ENCODE measurements at places on chromosomes 5 and 9.

DNA sequence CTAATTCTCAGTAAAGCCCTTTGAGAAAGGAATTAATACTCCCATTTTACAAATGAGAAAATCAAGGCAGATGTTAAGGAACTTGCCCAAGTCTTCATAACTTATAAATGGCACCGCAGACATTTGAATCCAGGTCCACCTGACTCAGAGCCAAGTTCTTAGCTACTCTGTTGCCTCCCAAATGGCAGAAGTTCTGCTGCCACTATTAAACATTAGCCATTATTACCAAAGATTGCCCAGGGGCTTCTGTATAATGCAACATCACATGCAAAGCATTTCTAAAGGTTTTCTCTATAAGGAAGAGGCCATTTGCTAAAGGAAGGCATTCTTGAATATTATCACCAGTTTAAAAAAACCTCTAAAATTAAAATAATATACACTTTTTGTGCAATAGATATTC, 28.3 kb downstream of the TPD52L3 start:
- DNase-seq, result no peak

- no peak for DNase-seq
Observed at GRCh38 chr9:92660266-92660665, 9.7 kb downstream of the IPPK start.

DNA sequence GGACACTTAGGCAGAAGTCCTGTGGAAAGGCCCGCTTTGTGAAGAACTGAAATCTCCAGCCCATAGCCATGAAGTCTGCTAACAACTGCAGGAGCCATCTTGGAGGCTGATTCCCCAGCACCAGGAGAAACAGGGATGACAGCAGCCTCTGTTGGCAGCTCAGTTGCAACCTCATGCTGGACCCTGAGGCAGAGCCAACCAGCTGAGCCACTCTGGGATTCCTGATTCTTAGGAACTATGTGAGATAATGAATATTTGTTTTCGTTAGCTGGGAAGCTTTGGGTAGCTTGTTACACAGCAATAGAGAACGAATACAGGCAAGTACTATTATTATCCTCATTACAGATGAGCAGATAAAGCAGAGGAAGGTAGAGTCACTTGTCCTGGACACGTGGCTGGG, 210.5 kb upstream of the ANKH start:
- DNase-seq, result no peak

DNA sequence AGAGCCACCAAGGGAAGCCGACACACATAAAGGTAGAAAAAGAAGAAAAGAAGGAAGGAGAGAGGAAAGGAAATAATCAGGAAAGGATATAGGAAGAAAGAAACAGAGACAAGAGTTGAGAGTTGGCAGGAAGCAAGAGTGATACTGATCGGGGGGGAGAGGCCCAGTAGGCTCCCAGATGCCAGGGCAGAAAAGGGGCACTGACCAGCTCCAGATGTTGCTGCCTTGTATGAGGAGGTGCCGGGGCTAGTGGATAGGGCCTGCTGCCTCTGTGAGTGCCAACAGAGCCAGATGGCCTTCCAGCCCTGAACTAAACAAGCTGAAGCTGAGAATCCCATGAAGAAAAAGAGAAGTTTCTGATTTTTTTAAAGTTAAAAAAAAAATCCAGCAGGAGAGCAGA, 82.0 kb upstream of the TRIM32 start:
- no peak for DNase-seq

DNA sequence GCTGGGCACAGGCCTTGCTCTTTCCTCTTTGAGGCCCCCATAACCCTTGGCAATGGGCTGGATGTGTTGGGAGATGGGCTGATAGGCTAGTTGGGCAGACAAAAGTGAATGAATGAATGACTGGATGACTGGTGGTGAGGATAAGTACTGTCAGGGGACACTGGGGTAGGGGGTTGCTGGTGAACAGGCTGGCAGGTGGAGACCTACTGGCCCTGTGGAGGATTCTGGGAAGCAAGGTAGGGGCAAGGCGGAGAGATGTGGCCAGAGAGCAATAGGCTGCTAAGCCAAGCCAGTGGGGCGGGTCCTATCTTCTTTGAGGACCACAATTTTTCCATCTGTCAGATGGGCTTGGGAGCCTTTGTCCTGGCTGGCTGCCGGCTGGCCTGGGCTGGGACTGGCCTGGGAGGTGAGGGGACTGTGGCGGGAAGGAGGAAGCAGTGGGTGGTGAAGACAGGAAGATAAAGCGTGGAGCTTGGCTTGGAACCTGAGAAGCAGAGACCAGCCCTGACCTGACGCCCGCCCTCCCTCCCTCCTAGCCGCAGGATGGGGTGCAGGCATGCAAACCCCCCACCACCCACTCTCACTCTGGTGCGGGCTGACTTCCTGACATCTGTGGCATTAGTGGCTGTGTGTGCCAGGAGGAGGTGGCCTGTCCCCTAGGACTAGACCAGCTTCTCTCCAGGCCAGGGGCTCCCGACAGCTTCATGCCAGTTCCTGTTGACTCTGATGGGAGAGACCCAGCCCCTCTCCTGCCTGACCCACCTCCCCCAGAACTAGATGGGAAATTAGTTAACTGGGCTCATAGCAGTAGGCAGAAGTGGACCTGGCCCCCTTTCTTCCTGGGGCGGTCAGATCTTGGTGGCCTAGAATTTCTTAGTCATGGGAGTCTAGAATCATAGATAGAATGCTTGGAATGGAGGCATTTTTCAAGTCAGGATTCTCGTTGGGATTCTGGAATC, 9.5 kb downstream of the CXXC5 start:
- DNase-seq, result no peak

- no peak for DNase-seq
Observed at GRCh38 chr5:11293523-11293922, 532.5 kb upstream of the DAP start.

DNA sequence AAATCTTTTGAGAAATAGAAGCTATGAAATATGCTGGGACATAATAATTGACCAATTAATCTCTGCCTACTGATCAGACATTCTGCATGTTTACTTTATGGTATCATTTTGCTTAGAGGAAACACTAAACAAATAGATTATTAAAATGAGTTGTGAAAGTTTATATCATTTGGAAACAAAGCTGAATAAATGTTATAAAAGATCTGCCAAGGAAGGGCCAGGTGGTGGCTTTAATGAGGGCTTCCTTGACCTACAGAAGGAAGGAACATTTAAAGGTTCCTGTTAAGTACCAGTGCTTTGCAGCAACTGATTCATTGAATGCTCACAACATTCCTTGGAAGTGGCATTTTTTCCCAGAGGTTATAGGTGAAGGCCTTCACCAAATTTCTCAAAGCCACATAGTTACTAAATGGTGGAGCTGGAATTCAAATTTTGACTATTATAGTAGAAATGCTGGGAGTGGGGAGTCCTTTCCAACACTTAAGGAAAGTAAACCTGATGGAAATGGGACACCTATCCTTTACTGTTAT, 250.7 kb downstream of the GABRB2 start:
- no peak for DNase-seq

GRCh38 chr5:68467794-68468193, 252.2 kb downstream of the PIK3R1 start:
- no peak for DNase-seq

DNA sequence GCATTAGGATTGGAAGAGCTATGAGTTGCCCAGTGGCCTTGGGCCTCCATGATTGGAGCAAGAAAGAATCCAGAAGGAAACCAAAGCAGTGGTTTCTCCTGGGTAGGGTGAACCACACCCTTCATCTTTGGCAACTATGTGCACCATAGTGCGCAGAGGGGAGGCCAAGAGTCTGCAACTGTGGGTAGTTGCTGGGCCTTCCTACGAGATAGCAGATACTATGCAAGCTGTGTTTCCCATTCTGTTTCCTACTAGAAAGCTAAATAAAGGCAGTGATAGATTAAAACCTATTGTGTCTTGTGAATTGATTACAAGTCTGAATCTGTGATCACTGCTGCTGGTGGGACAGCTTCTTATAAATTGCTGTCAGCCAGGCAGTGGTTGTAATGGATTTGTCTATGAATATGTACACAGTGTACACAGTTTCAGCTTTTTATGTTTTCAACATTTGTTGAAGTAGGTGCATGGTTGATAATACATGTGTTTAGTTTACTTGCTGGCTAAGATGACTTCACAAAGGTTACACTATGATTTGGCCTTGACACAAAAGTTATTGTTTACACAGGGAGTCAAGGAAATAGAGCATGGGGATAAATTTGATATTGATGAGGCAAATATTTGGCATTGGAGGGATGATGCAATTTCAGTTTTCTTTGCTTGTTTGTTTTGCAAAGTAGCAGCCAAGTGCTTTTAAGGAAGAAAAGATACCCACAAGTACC, 23.7 kb upstream of the PDE8B start:
- no peak for DNase-seq
